ENCODE measurements at places on chromosomes 2 and 18.

DNA sequence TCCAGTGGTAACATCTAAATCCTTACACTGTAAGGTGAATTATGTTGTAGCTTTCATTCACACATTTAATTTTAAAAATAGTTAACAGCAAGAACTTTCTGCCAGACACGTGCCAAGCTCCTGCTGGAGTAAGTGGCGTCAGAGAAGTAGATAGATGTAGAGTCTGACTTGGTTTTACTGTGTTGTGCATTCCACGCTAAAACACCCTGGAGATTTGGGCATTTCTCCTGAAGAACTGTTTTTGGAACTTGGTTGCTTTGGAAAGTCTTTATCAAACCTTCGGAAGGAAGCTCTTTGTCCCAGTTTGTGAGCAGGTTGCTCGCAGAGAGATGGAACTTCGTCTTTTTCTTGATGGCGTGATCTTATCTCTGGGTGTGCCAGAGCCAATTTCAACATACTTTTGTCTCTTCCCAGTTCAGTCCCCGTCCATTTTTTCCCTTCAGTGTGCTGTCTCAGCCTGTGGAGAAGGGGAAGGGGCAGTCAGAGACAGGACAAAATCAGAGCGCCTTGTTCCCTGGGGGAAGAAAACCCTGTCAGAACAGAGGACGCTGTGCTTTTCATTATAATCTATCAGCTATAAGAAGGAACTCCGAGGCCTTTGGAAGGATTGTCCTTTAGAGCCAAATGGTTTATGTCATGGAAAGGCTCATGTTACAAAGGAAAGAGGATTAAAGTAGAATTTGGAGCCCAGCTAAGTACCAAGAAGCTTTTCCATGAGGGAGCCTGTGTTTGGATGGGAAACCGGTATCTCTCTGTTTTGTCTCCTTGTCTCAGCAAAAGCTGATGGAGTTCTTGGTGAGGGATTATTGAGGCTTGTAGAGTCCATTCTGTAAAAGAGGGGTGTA is 18.9 kb downstream of the GRHL1 start:
- DNase-seq, result no peak

- no peak for DNase-seq
Measured at GRCh38 chr2:111246620-111247061, 125.9 kb downstream of the BCL2L11 start.

- DNase-seq, result no peak
Measured at GRCh38 chr2:85453571-85453970, 35.1 kb downstream of the SH2D6 start.

GRCh38 chr2:185738679-185739472 is at the start of gene FSIP2:
Gene FSIP2 (plus strand): TSS chr2:185738804. CDS start chr2:185738895, 91 bp downstream.
- peak; percentile 0 for DNase-seq

Data from CD4-positive, alpha-beta T cell treated with Interleukin-21 for 1 hour (primary cell).